CD4-positive, alpha-beta T cell treated with Interferon alpha-2 for 1 hour (primary cell): ENCODE measurements at places on chromosomes 7 and 10.

DNA sequence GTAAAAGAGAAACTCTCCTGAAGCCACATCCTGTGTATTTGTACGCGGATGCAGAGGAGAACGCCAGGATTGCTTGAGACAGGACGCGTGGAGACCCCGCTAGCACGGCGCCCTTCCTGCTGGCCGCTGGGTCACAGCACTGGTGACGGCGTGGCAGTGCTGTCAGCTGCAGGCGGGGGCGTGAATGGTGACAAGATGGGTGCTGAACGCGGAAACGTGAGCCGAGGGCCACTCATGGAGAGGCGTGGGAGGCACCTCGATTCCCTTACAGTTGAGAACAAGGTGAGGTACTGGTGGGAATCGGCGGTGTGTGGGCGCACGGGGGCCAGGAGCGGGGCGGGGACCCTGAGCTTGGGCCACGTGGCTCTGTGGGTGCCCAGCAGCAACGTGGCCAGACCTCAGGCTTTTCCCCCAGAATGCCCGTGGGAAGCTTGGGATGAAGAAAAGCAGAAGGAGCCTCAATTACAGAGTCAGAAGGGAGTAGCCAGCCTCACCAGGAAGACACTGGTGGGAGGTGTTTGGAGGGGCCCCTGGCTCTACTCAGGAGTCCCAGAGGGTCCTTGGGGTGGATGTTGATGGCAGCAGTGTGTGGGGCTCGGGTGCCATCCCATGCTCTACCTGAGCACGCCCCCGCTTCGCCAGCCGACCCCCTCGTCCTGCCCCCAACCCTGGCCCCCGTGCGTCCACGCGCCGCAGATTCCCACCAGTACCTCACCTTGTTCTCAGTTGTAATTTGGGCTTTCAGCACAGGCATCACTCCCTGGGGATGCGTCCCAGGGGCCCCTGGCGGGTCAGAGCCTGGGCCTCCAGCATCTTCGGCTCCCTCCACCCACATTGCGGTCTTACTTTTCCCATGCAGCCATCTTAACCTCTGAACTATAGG lies 208.4 kb upstream of the TCERG1L start:
- DNase-seq = no peak

DNA sequence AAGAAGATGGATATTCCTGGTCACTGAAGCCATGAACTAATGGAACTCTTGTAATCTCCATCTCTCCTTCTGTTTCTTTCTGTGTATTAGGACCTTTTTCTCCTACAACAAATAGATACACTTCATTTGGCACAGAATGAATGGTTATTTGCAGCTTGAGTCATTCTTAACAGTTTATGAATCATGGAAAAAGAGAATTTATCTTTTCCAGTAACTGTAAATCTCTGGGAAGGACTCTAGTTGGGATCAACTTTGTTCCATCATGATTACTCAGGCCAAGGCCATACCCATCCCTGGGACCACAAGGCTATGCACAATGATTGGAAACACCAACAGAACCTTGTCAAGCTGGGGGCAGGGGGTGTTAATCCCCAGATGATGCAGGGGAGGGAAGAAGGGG lies 36.1 kb upstream of the MDFIC start:
- no peak for DNase-seq

DNA sequence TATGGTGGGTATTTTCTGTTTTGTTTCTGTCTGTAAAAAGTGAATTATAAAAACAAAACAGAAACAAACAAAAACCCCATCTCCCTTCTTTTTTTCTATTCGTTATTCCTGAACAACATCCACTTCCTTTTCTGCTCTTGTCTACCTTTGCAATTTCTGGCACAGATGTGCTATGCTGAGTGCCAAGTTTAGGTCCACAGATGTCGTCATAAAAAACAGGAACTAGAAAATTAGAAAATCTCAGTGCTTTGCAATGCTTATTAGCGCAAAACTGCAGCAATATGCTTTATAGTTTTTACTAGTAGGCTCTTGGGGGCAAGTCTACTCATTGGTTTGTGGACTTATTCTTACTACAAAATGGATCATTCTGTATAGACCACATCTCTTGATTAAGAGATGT lies 94.2 kb upstream of the PRKCQ start:
- no peak for DNase-seq

GRCh38 chr7:1671594-1672451 lies 1.7 kb downstream of the ELFN1 start:
- no peak for DNase-seq

DNA sequence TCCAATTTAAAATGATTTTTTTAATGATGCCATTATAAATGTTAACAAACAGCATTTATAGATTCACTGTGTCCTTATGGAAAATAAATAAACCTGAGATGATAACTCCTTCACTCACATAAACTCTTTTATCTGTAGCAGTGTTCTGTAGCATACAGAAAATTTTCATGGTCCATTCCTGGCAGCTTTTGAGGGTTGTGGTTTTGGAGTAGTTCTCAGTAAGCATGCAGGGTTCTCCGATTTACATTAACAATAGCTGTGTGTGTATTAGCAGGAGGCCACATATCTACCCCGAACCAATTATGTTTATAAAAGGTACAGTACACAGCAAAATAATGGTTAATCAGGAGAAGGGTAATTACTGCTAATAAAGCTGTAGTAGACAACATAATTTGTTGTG lies 162.7 kb downstream of the CDCA7L start:
- DNase-seq = no peak

GRCh38 chr10:72729528-72729927 lies 37.6 kb downstream of the MCU start:
- DNase-seq = no peak

DNA sequence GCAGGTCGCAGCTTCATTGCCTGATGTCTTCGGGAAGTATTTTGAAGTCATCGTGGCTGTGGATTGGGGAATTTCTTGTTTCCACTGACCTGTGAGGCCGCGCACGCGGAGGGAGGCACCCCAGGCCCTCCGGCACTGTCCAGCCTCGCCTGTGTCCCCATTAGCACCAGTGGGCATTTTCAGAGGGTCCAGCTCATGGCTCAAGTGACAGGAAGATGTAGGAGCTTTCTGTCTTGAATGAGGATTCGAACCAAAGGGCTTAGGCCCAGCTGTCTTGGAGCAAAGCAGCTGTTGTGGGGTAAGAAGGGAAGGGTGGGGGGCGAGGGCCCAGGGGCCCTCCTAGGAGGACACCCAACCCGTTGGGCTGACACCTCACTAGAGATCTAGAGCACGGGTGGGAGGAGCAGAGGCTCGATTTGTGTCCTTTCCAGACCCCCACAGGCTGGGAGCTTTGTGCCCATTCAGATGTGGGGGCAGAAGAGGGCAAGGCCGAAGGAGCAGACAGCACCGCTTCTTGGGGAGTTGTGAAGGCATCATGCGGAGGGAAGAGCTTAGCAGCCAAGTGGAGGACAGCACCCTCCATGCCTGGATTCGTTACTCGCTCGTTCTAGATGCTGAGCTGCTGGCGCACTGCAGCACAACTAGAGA lies 914 bp downstream of the ZNF37A start:
- DNase-seq = no peak

DNA sequence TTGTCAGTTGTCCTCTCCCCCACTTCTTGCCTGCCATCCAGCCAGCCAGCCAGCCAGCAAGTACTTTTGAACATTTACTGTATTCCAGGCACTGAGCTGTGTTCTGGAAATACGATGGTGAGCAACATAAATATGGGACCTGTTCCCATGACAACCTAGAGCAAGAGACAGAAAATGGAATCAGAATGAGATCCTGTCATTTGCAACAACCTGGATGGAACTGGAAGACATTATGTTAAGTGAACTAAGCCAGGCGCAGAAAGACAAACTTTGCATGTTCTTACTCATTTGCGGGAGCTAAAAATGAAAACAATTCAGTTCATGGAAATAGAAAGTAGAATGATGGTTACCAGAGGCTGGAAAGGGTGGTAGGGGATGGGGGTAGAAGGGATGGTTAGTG lies 140.7 kb downstream of the ICA1 start:
- no peak for DNase-seq

- DNase-seq = no peak
These were observed 9.2 kb downstream of the AGR2 start for GRCh38 chr7:16795624-16796023.

DNA sequence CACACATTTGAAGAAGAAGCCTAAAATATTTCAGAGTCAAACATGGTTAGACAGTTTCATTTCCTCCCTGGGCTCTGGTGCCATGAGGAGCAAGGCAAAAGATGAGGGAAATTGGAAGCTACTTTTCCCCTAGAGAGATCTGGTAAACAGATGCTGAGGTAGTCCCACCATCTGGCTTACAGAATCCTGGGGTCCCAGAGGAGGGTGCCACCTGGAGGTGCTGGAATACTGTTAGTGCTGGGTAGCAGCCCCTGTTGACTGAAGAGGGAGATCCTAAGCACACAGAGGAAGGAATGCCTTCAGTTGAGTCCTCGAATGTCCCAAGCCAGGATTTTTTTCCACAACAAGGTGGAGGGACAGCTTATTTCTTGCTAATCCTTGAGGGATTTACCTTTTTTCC lies 160.1 kb downstream of the FZD1 start:
- no peak for DNase-seq

- no peak for DNase-seq
These were observed 2.6 kb upstream of the RFC2 start for GRCh38 chr7:74256491-74257408.

DNA sequence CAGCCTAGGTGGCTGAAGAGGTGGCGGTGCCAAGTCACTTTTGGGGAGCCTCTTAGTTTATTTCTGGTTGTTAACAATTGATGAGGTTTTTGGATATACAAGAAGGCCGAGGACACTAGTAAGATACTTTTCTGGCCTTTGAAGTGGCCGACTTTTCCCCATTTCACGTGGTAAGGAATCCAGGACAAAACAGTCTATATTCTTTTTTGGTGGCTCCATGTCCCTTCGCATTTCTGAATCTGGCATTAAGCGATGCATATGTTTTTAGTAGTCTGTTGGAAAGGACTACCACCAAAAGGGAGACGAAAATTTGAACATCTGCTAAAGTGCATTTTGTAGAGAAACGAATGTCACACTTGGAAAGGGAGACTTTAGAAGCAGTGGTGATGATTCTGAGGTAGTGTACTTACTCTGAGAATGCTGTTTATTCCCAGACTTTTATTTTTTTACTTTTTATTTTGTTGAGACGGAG lies 1.5 kb downstream of the MLLT10 start:
- no peak for DNase-seq

- DNase-seq = no peak
These were observed 315.3 kb downstream of the OTUD1 start for GRCh38 chr10:23754179-23754578.

- DNase-seq = no peak
These were observed 5.6 kb upstream of the NFKB2 start for GRCh38 chr10:102389894-102390293.

DNA sequence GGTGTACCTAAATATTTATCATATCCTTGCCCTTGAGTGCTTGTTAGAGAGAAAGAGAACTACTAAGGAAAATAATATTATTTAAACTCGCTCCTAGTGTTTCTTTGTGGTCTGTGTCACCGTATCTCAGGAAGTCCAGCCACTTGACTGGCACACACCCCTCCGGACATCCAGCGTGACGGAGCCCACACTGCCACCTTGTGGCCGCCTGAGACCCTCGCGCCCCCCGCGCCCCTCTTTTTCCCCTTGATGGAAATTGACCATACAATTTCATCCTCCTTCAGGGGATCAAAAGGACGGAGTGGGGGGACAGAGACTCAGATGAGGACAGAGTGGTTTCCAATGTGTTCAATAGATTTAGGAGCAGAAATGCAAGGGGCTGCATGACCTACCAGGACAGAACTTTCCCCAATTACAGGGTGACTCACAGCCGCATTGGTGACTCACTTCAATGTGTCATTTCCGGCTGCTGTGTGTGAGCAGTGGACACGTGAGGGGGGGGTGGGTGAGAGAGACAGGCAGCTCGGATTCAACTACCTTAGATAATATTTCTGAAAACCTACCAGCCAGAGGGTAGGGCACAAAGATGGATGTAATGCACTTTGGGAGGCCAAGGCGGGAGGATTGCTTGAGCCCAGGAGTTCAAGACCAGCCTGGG lies 11.4 kb downstream of the SERPINE1 start:
- DNase-seq = peak; percentile 84

GRCh38 chr7:25389489-25390106 lies 161.3 kb upstream of the NPVF start:
- DNase-seq = no peak

DNA sequence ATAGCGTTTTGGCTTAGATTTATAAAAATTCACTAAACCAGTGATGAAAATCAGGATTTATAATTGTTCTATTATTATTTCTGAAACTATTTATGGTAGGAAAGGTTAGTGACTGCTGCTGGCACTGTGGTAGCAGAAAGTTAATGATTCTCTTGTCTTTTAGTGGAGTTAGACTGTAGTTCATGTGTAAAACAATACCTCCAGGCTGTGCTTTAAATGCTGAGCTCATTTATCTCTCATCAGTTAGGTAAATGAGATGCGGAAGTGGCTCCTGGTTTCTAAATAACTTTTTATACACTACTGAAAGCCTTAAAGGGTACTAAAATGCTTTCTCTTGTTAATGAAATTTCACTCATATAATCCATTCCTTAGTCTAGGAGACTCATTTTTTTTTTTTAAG lies 326.8 kb upstream of the POT1 start:
- no peak for DNase-seq

GRCh38 chr7:1934756-1935155 lies 264.7 kb downstream of the ELFN1 start:
- no peak for DNase-seq

DNA sequence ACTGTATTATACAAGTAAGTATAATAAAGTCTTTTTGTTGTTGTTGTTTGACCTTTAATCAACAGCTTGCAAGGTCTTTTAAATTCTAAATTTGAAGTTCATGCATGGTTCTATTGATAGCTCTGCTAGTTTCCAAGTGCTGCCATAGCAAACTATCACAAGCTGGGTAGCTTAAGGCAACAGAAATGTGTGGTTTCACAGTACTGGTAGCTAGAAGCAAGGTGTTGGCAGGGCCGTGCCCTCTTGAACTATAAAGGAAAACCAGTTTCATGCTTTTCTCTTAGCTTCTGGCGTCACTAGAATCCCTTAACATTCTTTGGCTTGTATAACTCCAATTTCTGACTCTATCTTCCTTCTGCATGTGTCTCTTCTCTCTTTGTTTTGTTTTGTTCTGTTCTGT lies 1021.9 kb upstream of the AUTS2 start:
- DNase-seq = no peak

DNA sequence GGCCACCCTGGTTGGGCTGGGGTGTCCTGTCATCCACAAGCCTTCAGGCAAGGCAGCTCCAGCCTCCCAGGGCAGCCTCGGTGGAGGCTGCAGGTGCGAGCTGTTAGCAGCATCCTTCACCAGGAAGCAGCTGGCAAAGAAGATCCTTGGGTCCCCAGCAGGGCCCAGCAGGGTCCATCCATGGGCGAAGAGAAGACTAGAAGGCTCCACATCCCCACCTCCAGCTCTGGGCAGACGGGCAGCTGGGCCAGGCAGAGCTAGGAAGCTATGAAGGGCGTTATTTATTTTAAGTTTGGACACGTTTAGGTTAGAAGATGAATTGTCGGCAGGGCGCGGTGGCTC lies 348.5 kb downstream of the TCERG1L start:
- DNase-seq = no peak

- no peak for DNase-seq
These were observed 4.6 kb upstream of the RHEB start for GRCh38 chr7:151524331-151524730.

DNA sequence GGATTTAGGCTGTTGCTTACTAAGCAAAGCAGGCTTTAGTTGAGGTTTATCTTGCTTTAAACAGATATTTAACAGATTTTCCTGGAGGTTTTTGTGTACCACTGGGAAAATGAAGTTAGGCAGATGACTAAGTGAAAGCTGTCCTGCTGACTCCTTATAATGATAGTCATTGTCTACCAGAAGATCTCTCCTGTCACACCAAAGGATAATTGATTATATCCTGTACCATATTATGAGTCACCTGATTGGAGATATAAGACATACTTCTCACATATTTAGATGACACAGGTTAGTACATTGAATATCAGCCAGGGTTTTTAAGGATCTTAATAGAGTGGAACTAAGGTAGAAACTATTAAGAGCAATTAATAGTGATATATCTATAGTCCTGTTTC lies 68.4 kb downstream of the PTEN start:
- DNase-seq = no peak
